Stimulated activated CD4-positive, alpha-beta T cell treated with anti-CD3 and anti-CD28 coated beads, TNF-alpha, amount 100 ng/mL, for 1 hour (primary cell): ENCODE measurements at places on chromosomes 7 and 10.

DNA sequence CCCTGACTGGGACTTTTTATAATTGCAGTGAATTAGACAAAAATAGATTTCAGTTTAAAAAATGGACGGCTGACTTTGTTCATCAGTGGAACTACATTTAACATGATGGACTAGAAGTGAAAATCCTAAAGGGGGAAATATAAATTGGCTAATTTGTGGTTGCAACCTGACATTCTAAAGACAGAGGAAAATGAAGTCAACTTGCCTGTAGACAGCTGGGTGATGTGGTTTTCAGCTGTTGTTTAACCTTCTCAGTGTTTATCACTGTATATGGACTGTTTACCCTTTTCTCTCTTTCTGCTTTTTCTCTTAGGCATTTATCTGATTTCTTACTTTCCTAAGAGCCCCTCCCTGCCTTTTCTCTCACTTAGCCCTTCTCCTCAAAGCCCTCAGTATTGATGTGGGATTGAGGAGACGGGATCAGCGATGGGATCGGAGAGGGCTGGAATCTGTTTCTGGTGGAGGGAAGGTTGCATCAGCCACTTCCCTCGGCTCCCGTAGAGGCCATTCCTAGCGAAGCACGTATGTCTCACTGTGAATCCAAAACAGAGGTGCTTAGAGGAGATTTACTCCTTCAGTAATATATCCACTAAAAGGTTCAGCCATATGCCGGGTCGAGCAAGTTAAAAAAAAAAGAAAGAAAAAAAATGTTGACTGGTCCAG is 109.0 kb upstream of the KLF6 start:
- DNase-seq: no peak

DNA sequence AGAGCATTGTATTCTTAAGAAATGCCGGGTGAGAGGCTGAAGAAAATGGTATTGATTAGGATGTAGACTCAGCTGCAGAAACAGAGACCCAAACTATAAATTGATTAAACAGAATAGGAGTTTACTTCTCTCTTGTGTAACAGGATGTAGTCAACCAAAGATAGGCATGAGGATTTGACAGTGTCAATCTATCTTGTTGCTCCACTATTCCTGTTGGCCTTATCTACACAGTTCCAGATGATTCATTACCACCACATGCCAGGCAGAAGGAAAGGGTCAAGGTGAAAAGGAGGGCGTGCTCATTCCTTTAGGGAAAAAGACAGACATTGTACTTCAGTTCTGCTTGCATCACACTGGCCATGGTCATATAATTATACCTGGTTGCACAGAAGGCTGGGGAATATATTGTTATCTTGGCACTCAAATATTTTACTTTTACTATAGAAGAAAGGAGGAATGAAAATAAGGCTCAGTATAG is 11.9 kb upstream of the DMTF1 start:
- DNase-seq: no peak

GRCh38 chr10:8146650-8147049 is 92.2 kb downstream of the GATA3 start:
- DNase-seq: no peak

GRCh38 chr10:62163024-62163423 is 105.6 kb downstream of the RTKN2 start:
- no peak for DNase-seq

DNA sequence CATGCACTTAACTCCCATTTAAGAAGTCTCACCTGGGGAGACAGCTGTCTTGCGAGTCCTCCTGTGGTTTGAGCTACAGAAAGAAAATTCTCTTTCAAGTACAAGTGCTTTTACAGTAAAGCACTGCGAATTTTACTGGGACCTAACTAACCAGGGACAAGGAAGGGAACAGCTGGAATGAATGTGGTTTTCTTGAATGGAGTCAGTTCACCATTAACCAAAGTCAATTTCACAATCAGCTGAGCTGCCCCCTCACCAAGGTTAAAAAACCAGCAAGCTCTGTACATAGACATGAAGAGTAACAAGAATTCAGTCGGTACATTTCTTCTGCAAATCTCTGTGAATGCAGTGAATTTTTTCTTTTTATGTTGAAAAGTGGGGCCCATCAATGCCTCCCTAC is 56.3 kb downstream of the GFRA1 start:
- no peak for DNase-seq

GRCh38 chr10:96643920-96644319 is 57.1 kb upstream of the TM9SF3 start:
- no peak for DNase-seq

DNA sequence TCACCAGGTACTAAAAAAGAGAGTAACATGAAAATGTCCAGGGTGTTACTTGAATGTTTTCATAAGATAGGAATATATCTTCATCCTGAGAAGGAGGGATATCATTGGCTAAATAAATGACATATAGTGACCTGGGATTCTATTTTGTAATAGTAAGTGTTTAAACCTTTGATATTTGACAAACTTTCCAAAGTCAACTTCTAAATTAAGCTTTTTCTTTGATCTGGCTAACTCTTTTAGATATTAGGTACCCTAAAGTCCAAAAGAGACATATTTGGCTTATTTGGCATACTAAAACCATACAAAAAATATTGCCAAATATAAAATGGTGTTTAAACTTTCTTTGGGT is 22.4 kb upstream of the CREB3L2 start:
- no peak for DNase-seq

DNA sequence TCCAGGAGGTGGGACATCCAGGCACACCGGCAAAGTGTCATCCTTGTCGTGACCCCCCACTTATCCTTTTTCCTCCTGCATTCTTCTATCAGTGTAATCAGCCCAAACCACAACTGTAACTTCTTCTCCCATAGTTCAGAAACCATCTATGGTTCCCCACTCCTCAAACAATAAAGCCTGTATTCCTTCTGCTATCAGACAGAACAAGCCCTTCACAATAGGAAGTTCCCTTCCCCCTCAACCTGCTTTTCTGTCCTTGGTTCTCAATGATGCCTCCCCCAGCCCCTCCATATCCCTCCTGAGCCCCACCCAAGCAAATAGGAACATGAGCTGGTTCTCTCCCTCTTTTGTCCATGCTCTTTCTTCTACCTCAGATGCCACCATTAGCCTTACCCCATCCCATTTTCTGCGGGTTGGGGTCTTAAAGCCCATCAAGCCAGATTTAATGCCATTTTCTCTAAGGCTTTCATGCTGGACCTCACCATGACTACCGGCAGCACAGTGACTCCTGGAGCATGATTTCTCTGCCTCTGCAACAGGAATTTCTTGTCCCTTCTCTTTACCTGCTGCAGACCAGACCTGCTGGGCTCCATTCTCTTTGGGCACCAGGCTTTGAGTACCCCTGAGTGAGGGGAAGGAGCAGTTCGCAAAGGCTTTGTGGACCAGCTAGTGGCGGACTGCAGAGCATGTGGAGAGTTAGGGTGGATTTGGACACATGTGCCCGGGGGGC is 92.8 kb upstream of the PAX2 start:
- DNase-seq: no peak

- DNase-seq: no peak
Observed at GRCh38 chr10:114652402-114653368, 5.4 kb downstream of the ABLIM1 start.

DNA sequence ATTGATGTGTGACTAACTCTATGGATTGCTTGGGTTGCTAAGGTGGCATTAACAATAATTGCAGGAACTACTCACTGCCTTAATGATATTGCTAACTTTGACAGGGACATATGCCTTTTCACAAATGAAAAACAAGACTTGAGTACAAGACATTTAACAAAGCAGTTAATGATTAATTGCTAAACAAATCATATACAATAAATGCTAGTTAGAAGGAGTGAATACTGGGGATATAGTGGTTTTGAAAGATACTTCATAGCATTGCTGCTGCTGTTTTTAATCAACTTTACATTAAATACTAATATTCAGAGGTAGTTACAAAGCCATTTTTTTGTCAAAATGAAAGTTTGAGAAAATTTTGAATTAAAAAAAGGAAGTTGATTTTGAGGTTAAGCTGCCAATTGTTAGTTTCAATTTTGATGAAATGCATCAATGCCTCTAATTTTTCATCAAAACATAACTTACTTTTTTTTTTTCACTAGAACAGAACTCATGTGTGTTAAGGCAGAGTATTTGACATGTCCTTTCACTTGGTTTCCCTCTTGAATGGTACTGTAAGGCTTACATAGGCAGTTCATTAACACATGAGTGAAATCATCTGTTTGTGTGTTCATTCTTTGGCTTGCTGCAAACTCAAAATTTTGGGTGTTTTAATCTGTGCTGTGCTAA is 106.2 kb upstream of the SEMA3D start:
- DNase-seq: no peak

DNA sequence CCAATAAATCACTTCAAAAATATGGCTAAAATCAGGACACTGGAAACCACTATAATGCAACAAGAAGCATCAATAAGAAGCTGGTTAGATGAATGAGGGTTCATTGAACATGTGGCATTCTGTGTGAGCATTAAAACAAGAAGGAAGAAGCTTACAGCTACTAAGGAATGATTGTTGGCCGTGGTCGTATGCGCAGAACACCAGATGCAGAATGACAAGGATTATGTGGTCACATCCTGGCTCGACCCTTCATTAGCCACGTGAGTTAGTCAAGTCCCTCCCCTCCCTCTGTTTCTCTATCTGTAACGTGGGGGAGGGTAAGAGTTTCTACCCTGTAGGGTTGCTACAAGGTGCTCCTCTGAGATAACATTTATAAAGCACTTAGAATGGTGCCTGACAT is 174.3 kb downstream of the ADAM12 start:
- DNase-seq: no peak

- no peak for DNase-seq
Observed at GRCh38 chr10:34046506-34047034, 712.1 kb upstream of the NRP1 start.

DNA sequence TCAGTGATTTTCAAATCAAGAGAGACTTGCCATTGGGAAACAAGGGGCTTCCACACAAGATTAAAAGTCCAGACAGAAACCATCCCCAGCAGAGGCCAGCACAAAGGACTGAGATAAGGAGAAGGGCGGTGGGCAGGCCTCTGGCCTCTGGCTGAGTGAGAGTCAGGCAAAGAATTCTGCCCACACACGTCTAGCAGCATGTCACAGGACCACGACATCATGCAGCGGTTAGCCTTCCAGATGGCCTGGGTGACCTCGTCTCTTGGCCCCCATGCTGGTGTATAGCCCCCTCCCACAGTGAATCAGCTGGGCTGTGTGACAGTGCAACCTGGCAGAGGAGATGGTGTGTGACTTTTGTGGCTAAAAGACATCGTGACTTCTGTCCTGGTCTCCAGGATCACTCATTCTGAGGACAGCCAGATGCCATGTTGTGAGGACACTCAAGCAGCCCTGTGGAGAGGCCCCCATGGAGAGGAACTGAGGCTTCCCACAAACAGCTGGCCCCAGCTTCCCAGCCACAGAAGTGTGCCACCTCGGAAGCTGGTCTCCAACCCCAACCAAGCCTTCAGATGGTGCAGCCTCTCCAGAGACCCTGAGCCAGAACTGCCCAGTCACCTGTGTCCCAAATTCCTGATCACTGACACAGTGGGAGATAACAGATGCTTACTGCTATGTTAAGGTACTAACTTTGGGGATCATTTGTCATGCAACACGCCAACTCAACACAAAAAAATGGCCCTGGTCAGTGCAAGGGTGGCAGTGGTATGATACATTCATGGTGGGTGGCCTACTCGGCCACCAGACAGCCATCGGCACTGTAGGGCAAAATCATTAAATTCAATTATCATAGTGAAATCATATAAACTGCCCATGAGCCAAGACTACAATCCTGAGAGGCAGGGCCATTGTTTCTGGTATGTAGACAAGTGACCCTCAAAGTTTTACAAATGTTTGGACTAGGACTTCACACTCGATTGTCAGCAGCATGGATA is 73.2 kb downstream of the TNS3 start:
- DNase-seq: no peak

- DNase-seq: no peak
Observed at GRCh38 chr10:70598857-70599295, 3.7 kb downstream of the PRF1 start.

- no peak for DNase-seq
Observed at GRCh38 chr10:123771877-123772644, 105.9 kb downstream of the GPR26 start.

DNA sequence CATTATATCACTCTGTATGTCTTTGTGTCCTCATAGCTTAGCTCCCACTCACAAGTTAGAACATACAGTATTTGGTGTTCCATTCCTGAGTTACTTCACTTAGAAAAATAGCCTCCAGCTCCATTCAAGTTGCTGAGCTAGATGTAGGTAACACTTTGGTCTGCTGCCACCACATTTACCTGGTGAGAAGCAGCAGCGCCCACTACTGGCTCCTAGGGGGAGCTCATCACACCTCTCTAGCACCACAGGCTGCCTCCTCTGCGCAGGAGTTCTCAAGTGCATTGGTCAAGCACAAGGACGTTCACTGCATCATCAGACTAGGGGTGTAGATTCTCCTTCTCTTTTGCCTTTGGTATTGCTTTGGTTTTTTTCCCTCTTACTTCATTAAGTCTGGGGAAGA is 530.9 kb upstream of the AUTS2 start:
- DNase-seq: no peak

- no peak for DNase-seq
Observed at GRCh38 chr7:78437118-78437517, 638.5 kb downstream of the PHTF2 start.

DNA sequence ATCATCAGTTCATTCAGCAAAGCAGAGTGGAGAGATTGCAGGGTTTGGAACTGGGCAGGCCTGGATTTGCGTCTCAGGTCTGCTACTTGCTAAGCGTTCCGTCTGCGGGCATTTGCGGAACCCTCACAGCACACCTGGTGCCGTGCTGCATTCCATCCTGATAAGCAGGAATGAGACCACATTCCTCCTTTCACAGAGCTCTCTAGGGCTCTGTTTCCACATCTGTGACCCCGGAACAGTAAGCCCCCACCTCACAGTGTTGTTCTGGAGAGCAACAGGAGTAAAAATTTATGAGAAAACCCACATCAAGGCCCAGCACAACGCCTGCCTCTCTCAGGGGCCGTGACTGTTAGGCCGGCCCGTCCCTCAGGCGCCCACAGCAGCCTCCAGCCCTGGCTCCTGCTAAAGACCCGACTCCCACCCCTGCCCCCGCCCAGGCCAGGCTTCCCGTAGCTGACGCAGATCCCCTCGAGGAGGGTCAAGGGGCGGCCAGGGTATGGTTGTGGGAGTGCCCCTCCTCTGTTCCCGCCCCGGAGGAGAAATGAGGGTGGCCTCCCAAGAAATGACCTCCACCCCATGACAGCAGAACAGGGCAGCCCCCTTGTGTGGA is 128.9 kb downstream of the RGS10 start:
- DNase-seq: no peak

- no peak for DNase-seq
Observed at GRCh38 chr7:149610441-149611011, 112.9 kb upstream of the ZNF746 start.

GRCh38 chr10:32577448-32577847 is 131.5 kb downstream of the CCDC7 start:
- no peak for DNase-seq

GRCh38 chr7:100691676-100692577 is 2.1 kb downstream of the GIGYF1 start:
- DNase-seq: peak; percentile 75

GRCh38 chr7:33643530-33643929 is 261.8 kb upstream of the BMPER start:
- DNase-seq: no peak
